ENCODE measurements at places on chromosomes 2 and 18.

DNA sequence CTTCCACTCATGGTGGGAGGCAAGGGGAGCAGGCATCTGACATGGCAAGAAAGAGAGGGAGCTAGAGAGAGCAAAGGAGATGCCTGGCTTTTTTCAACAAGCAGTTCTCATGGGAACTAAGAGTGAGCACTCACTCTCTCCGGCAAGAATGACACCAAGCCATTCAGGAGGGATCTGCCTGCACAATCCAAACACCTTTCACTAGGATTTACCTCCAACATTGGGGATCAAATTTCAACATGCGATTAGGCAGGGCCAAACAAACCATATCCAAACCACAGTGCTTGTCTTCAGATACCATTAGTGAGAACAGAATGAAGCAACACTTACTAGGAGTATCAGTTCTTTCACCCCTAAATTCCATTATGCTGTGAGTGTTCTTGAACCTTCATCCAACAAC is 77.3 kb downstream of the FIGN start:
- no peak for ATAC-seq

DNA sequence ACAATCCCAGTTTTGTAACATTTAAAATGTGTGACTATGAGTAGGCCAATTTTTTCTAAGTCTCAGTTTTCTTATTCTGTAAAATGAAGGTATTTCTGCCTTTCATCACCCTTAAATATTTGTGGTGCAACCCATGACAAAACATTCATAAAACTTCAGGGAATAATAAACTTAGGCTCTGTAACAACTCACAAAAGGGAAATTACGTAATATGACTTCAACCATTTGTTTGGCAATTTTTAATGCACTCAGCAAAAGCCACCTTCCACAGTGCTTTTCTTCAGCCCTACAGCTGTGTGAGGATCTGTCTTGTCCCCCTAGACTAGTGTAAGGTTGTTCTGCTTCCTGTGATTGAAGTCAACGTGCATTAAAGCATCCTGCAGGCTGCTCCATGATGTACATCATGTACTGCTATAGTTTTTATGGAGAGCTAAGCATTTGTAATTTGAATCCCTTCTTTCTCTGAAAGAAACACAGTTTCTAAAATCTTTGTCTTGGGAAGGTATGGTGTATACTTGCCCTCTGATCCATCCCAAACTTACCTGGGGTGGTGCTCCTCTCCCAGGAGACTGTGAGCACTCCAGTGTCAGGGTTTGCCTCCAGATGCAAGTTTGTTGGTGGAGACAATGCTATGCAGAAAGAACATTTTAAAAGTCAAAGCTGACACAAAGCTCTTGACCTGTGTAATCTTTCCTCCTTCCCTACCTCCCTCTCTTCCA is 39.1 kb downstream of the FN1 start:
- ATAC-seq = no peak

- ATAC-seq = peak; percentile 76
Observed at GRCh38 chr18:26548415-26549262, at the start of gene KCTD1. Gene KCTD1, minus strand, starts transcription at chr18:26548553. Its CDS starts 17 bp downstream, at chr18:26548536.

DNA sequence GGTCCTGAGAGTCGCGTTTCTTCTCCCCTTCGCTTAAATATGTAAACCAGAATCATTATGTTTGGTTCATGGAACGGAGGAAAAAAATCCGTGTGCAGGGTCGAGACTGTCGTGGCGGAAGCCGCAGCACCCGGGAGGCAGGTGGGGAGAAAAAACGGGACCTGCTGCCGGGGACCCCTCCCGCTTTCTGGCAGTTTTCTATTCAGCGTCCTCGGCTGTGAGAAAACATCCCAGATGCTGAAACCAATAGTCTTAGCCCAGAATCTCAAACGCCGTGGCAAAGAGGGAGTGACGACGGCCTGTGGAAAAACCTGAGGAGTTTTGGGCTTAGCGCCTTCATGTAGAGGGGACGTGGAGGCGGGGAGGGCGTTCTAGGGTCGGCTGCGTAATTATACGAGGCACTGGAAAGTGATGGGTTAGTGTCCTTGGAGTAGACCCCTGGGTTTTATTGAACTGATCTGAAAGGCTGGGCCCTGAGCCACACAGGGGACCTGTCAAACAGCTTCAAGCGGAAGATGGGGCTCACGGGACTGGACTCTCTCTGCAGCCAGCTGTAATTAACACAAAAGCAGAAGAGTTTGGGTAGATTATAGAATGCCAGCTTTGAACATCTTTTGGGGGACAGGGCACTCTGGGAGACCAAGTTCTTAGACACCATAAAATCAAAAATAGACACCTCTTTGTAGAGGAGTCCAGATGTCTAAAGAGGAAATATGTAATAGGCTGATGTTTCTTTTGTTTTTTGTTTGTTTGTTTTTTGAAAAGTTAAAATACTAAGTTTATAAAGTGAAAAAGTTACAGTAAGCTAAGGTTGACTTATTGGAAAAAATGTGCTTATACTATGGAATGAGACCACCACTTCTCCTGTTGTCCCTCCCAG is 834 bp upstream of the BUB1 start:
- peak; percentile 7 for ATAC-seq

GRCh38 chr2:127016329-127016728 is 90.6 kb downstream of the BIN1 start:
- no peak for ATAC-seq

- no peak for ATAC-seq
Observed at GRCh38 chr2:69221512-69221911, 165.5 kb downstream of the GFPT1 start.

GRCh38 chr18:69128978-69129377 is 271.7 kb upstream of the DOK6 start:
- no peak for ATAC-seq

- ATAC-seq = no peak
Observed at GRCh38 chr2:233473386-233473791, 93.2 kb downstream of the USP40 start.

GRCh38 chr2:207484444-207485391 is 45.0 kb upstream of the CREB1 start:
- no peak for ATAC-seq

Measured in activated T-helper 17 cell treated with anti-CD3 and anti-CD28 coated beads, Interleukin-2, amount 50 U/mL, for 72 hours (primary cell).